ENCODE measurements at places on chromosomes 5 and 9. TPM values are rescaled to one million over a fixed set of nuclear protein-coding genes. Genes with fewer than 3 reads are reported as not detected.

The HEMGN gene
- total RNA-seq, result 0.10 TPM

The OSTF1 gene
- 15.1 TPM for total RNA-seq

DNA sequence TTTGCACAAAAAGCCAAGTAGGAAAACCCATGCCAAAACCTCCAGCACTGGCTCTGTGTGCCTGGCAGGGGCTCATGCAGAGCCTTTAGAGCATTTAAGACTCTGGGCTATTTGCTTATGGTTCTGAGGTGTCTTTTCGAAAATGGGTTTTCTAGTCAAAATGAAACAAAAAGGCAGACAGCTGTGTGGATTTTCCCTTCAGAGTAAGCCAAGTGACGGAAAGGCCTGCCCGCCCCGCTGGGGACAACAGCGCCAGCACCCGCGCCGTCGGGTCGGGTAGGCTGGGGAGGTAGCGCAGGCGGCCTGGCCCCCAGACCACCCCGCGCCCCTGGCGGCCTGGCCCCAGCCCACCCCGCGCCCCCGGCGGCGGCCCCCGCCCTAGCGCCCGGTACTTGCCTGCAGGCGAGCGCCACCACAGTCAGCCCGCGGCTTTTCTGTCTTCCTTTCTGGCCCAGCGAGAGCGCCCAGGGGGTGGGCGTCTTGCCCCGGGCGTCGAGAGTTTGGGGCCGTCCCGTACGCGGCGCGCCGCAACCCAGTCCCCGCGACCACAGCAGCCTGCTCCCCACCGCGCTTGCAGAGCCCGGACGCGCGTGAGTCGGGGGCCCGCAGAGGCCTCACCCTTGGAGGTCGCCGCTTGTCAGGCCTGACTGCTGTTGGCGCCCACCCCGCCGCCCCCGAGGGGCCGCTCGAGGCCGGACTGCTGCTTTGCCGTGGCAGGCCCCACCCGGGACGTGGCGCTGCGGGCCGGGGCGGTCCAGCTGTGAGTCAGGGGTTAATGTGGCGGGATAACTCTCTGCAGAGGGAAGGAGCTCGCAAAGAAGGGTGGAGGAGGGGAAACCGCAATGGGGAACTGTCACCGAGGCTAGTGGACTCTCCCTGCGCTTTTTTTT is at the start of gene TICAM2:
TICAM2 (minus strand) TSS at position 779 of the 890 bp plus-strand sequence. CDS start 21,223 bp downstream, outside the sequence.
- peak; percentile 61 for DNase-seq

The SUSD3 gene
- total RNA-seq, result 36.4 TPM

GRCh38 chr9:89482056-89482851 is 15.7 kb downstream of the SEMA4D start:
- no peak for DNase-seq

The EIF4EBP3 gene
- total RNA-seq, result 13.3 TPM

- no peak for DNase-seq
Observed at GRCh38 chr9:96100385-96101300, 201.3 kb downstream of the HSD17B3 start.

DNA sequence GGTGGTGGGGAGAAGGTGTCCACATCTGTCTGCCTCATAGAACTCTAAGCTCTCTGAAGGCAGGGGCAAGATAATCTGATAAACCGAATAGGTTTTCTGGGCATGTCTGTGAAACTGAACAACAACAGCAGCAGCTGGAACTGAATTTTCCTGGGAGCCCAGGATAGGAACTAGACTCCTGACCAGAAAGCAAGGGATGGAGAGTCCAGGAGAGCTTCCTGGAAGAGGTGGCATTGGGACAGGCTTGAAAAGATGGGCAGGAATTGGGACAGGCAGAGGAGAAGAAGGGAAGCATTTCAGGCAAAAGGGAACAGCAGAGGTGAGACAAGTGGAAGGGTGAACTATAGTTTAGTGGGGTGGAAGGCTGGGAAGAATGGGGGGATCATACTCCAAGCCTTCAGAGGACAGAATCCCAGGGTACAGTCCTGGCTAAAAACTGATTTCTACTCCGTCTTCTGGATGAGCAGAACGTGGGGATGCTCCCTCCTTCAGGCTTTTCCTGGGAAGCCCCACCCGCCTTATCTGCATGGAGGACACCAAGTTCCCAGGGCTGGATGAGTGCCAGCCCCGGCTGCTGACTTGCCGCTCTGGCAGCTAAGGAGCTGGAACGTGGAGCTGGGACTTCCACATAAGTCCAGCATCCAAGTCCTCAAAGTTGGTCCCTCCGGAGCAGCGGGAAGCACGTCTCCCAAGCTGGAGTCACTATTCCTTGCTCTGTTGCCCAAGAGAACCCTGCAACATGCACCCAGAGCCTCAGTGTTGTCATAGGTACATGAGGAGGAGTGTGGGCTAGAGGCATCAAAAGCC is 13.9 kb upstream of the KIF12 start:
- DNase-seq, result peak; percentile 81

DNA sequence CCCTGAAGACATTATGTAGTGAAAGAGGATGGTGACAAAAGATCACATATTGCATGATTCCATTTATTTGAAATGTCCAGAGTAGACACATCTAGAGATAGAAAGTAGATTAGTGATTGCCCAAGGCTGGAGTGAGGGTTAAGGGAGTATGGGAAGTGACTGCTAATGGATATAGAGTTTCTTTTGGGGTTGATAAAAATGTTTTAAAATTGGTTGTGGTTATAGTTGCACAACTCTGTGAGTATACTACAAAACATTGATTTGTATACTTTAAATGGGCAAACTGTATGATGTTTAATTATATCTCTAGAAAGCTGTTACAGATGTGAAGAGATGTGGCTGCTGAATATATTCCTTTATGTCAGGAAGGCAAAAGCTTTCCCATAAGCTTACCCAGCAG is 202.8 kb downstream of the CCDC171 start:
- no peak for DNase-seq

DNA sequence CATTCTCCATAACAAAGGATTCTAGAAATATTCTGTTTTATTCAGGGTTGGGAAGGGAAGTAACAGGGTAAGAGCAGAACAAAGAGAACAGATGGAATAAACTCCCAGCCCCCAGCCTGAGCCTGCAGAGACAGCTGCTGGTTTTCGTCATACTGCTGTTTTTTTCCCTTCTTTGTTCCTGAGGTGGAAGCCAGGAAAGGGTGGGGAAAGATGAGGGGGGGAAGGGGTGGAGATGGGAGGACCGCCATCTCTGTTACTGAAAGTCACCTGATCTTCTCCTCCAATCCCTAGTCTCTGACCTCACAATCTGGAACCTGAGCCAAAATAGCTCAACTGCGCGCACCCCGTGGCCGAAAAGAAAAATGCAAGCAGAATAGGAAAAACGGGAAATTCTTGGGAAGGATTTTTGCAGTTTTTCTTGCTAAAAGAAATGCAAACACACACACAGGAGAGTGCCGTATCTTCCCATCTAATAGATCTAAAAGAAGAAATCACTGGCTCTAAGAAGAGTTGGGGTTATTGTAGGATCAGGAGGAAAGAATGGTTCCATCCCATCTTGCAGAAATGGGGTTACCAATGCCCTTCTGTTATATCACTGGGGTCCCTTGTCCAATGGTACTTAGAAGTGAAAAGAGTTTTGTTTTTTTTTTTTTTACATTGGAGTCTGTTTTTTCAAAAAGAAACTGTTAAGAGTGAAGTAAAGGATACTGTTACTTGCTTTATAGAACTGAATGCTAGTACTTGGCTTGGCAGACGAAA is 57.9 kb downstream of the DIAPH1 start:
- DNase-seq, result peak; percentile 88

- no peak for DNase-seq
Observed at GRCh38 chr9:115157245-115157674, 39.3 kb upstream of the TNC start.

DNA sequence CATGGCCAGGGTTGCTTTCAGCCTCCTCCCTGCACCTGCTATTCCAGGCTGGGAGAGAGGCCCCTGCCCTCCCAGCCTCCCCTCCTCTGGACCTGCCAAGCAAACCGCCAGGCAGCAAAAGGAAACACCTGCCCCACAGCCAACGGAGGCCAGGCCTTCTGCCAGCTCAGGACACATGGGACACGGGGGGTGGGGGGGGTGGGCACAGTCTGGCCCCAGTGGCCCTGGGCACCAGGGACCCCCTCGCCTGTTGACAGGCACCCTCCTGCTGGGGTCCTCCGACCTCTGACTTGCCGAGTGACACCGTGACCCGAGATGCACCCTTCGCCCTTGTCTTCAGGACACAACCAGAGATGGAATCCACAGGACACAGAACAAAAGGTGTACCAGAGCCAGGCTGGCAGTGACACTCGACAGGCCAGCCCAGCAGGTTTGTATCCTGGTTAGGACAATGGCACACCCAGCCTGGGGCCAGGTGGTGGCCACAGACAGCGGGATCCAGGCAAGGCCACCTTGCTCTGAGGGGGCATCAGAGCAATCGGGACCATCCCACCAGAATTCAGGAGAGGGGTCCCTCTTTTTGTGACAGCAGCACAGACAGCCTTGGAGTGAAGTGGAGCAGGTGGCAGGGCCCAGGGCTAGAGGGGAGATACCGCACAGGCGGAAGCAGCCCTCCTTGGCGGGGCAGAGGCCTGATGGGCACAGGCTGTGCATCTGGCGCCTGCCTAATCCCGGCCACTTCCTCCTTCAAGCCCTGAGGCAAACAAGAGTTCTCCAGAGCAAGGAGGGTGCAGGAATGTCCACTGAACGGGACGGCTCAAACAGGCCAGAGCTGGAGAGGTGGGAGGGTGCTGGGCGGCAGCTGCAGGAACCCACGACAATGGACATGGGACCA is 1.3 kb upstream of the TMEM210 start:
- no peak for DNase-seq

GRCh38 chr9:37700900-37701299 is 50.1 kb downstream of the FRMPD1 start:
- no peak for DNase-seq

The SMIM33 gene
- total RNA-seq, result not detected

The STKLD1 gene
- 0.48 TPM for total RNA-seq

DNA sequence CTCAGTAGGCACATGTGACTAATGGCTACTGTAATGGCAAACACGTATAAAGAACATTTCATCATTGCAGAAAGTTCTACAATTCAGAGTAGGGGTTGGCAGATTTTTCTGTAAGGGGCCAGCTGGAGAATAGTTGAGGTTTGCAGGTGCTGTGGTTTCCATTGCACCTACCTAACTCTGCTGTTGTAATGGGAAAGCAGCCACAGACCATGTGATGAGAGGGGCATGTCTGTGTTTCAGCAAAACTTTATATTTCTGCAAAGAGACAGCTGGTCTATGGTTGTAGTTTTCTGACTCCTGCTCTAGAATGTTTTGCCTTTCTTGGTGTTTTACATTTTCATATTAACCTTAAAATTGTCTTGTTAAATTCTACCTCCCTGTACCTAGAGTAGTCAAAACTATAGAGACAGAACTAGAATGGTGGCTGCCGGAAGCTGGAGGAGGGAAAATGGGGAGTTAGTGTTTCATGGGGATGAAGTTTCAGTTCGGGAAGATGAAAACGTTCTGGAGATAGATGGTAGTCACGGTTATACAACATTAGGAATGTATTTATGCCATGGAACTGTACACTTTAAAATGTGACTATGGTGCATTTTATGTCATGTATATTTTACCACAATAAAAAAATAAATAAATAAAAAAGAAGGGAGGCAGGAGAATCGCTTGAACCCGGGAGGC is 44.3 kb downstream of the NUP214 start:
- DNase-seq, result no peak

The CCDC152 gene
- total RNA-seq, result 1.8 TPM

- no peak for DNase-seq
Observed at GRCh38 chr5:29005386-29005785, 1967.0 kb upstream of the CDH9 start.

The PCDHB7 gene
- 3.2 TPM for total RNA-seq

The NHP2 gene
- total RNA-seq, result 111 TPM

The DELE1 gene
- 48.1 TPM for total RNA-seq

The LRRC70 gene
- 2.5 TPM for total RNA-seq

- DNase-seq, result no peak
Observed at GRCh38 chr9:6439051-6439703, 26.2 kb downstream of the UHRF2 start.

The RNF180 gene
- 26.9 TPM for total RNA-seq

DNA sequence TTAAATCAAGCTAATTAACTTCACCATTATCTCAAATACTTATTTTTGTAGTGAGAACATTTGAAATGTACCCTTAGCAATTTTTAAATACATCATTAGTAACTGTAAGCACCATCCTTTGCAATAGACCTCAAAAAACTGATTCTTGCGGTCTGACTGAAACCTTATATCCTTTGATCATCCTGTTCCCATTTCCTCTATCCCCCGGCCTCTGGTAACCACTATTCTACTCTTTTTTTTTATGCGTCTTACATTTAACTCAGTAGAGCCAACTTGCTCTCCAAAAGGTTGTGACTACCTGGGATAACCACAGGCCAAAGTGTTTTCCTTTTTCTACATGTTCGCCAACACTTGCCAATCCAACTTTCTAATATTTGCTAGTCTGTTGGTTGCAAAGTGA is 106.1 kb downstream of the IRX1 start:
- no peak for DNase-seq

GRCh38 chr5:180333661-180334060 is 19.5 kb downstream of the GFPT2 start:
- no peak for DNase-seq

DNA sequence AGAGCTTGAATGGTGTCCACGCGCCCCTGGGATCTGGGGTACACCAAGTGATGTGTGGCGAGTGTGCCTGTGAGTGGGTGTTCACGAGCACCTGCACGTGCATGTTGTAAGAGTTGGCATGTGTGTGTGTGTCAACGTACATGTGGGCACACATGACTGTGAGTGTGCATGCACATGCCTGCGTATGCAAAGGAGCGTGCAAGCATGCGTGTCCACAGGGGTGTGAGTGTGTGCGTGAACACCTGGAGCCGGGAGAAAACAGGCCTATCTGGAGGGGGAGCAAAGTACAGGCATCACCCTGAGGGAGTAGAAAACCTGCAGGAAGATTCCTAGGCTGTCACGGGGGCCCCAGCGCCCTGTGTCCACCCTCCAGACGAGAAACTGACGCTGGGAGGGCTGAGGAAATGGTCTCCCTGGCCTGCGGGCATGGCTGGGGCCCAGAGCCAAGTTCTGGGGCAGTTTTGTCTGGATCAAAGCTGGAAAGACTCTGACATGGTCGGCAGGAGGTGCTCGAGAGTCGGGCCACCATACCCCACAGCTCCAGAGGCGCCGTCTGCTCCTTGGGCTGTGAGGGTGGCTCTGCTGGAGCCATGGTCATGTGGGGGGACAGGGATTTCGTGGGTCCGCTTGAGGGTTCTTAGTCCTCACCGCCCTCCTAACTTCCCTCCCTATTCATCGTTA is 31.8 kb downstream of the PTGES start:
- DNase-seq, result no peak

DNA sequence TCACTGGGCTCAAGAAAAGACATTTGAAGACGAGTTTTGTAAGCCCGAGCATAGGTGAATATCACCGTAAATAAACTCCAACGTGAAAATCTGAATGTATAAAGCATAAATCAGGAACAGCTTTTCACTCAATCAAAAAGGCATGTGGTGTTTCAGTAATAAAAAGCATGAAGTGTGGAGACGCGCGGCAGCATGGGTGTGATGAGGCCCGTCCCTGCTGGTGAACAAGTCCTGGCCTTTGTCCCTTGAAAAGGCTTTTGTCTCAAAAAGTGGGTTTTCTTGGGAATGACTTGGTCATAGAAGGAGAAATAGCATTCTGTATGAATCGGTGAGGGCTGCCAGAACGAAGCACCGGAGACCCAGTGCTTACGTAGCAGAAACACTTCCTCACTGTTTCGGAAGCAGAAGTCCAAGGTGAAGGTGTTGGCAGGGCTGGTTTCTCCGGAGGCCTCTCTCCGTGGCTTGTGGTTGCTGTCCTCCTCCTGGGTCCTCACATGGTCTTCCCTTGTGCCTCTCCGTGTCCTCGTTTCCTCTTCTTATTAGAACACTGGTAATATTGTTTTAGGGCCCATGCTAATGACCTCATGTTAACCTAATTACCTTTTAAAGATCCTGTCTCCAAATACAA is 24.9 kb downstream of the ROPN1L start:
- DNase-seq, result no peak

- no peak for DNase-seq
Observed at GRCh38 chr5:109753279-109753678, 63.6 kb downstream of the MAN2A1 start.
